ENCODE measurements at places on chromosomes 1 and 21. TPM values are rescaled to one million over a fixed set of nuclear protein-coding genes. Genes with fewer than 3 reads are reported as not detected.
A peak's percentile ranks its signal among the peaks of the same experiment; 100 is the strongest.

UFC1 gene
- total RNA-seq, result 72.8 TPM

NPR1 gene
- not detected for total RNA-seq

ITLN1 gene
- total RNA-seq, result not detected

GABRD gene
- total RNA-seq, result not detected

GPX7 gene
- 14.1 TPM for total RNA-seq

DNA sequence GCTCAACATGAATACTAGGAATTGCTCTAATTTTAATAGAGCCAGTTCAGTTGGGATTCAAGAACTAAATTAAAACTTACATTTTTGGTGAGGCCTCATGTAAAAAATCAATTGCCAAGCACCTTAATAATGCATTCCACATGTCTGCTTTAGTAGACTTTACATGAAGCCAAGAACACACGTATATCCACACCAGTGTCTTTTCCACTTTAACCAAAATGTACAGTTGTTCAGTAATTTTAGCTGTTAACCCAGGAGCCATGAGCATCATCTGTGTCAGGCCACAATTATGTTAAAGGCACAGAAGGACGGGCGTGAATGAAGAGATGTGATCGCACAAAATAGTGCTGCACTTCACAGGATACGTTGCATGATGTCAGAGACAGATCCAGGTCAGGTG lies 136.7 kb downstream of the TLR5 start:
- no peaks in the 10 kb centered on the region for H3K36me3 ChIP-seq
- H3K4me3 ChIP-seq, result no peak overlapping the region
- H3K4me1 ChIP-seq, result peaks cover 52% of the 10 kb centered on the region

DNA sequence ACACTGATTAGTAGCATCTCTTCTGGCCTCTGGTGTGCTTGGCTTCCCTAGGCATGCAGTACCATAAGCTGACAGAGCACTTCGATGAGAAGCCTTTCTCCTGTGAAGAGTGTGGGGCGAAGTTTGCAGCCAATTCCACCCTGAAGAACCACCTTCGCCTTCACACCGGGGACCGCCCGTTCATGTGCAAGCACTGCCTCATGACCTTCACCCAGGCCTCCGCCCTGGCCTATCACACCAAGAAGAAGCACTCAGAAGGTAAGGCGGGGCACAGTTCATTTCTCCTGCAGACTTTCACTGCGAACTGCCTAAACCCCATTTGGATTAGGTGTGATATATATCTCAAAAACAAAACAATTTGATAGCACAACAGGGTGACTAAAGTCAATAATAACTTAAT lies 50.4 kb upstream of the EPHA8 start:
- no peak overlapping the region for H3K4me3 ChIP-seq
- no peak overlapping the region for H3K27ac ChIP-seq
- H3K36me3 ChIP-seq, result peaks cover 25% of the 10 kb centered on the region
- no peaks in the 10 kb centered on the region for H3K27me3 ChIP-seq

DNA sequence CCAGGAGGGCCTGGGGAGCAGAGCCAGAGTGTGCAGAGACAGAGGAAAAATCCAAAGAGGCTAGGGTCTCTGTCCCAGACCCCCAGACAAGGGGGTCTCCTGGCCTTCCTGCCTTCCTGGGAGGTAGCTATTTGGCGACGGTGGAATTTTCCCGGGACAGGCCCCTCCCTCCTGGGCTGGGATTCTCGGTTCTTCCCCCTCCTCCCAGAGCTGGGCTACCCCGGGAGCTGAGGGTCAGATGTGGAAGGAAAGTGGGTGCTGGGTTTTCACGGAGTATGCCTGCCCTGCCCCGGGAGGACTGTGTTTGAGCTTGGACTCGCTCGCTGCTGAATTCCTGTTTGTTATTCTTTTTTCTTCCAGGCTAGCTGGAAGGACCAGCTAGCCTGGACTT lies 759 bp downstream of the AMPD2 start:
- H3K4me3 ChIP-seq, result peak overlapping the region; percentile 71
- peaks cover 9% of the 10 kb centered on the region for H3K36me3 ChIP-seq
- H3K27ac ChIP-seq, result peak overlapping the region; percentile 92
- peaks cover 64% of the 10 kb centered on the region for H3K4me1 ChIP-seq

GRCh38 chr1:219882096-219882495 lies 46.3 kb downstream of the SLC30A10 start:
- H3K4me1 ChIP-seq, result peaks cover 48% of the 10 kb centered on the region
- no peaks in the 10 kb centered on the region for H3K36me3 ChIP-seq
- peak overlapping the region; percentile 28 for H3K27ac ChIP-seq
- DNase-seq, result no peak

- H3K27ac ChIP-seq, result peak overlapping the region; percentile 85
- H3K4me1 ChIP-seq, result peaks cover 70% of the 10 kb centered on the region
- no peaks in the 10 kb centered on the region for H3K27me3 ChIP-seq
- peak; percentile 50 for DNase-seq
These were observed 11.1 kb upstream of the KCNE1 start for GRCh38 chr21:34523019-34523555.

- no peak overlapping the region for H3K27ac ChIP-seq
- no peak overlapping the region for H3K4me3 ChIP-seq
- H3K36me3 ChIP-seq, result no peaks in the 10 kb centered on the region
- no peaks in the 10 kb centered on the region for H3K4me1 ChIP-seq
- no peak for DNase-seq
These were observed 205.1 kb downstream of the PLA2G4A start for GRCh38 chr1:187033693-187034390.

DNA sequence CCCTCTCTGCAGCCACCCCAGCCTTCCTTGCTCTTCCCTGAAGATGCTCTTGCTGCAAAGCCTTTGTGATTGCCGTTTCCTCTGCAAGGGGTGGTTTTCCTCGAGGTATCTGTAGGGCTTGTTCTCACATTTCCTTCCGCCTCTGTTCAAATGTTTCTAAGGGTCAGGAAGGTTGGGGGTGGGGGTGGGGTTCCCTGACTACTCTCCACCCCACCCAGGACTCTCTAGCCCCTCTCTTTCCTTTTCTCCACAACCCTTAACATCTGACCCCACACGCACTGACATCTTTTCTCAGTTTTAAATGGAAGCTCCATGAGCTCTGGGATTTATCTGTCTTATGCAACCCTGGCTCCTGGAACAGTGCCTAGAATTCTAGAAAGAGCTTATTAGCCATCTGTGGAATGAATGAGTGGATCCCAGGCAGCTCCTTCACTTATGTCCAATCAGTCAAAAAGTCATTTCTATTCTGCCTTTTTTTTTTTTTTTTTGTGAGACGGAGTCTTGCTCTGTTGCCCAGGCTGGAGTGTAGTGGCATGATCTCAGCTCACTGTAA lies 27.3 kb upstream of the ZNF362 start:
- no peak for DNase-seq
- no peak overlapping the region for H3K27ac ChIP-seq
- H3K36me3 ChIP-seq, result no peaks in the 10 kb centered on the region
- no peaks in the 10 kb centered on the region for H3K27me3 ChIP-seq
- peaks cover 13% of the 10 kb centered on the region for H3K4me1 ChIP-seq

DNA sequence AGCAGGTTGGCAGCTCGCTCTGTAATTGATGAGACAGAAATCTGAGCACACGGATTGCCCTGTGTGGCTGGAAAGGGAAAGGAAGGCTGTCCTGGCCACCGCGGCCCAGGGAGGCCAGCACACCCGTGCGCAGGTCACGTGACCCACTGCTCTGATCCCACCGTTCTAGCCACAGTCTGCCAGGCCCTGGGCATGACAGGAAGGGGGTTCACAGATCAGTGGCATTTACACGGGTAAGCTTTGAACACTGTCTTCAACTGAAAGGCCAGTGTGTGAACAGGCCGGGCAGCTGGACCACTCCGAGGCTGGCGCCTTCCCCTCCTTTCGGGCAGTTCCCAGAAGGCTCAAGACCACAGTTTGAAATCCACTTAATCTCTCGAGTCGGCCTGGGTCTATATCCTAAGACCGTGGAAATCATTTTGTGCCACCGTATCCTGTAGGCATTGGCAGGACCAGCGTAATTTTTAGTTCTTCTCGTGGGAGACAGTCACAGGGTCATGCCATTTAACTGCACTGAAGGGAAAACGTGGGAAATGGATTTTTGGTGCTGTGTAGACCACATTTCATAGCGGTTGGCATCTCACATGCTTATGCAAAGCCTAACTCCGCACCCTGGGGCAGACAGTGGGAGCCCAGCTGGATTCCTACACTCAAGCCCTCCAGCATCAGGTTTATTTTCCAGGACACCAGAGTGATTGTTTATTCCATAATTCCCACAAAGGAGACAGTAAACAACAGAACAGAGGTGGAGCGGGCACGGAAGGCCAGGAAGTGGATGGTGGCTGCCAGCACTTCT lies 3.1 kb upstream of the ADARB1 start:
- DNase-seq, result no peak
- H3K27ac ChIP-seq, result no peak overlapping the region
- peaks cover 19% of the 10 kb centered on the region for H3K4me1 ChIP-seq
- H3K27me3 ChIP-seq, result peaks cover 11% of the 10 kb centered on the region
- H3K36me3 ChIP-seq, result no peaks in the 10 kb centered on the region

DNA sequence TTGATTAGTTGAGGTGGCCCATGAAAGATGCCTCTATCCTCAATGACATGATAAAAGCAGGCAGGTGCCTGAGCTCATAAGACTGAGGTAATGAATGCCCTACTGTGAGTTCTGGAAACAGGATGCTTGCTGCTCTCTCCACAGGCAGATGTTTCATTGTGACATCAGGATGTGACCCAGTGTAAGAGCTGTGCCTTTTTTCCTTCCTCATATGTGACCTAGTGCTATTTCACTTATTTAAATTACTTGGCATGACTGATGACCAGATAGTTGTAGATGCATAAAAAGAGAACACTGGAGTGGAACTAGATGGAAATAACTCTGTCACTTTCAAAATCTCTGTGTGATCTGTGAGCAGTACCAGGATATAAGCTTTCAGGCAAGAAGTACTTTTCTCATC lies 31.9 kb downstream of the KIF14 start:
- no peak for DNase-seq
- no peak overlapping the region for H3K4me3 ChIP-seq
- H3K27me3 ChIP-seq, result no peaks in the 10 kb centered on the region
- peaks cover 18% of the 10 kb centered on the region for H3K36me3 ChIP-seq

DNA sequence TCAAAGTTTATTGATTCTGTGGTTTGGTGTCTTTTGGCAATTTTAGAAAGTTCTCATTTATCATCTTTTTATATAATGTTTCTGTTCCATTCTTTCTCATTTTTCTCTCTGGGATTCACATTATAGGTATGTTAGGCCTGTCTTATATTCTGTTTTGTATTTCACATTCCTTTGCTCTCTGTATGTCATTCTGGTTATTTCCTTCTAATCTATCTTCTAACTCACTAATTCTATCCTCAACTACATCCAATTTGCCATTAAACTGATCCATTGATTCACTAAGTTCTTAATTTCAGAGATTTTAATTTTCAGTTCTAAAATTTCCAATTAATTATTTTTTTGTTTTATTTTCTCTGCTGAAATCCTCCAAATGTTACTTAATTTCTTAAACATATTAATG lies 234.8 kb downstream of the FOXD2 start:
- no peaks in the 10 kb centered on the region for H3K36me3 ChIP-seq
- no peak for DNase-seq
- no peak overlapping the region for H3K4me3 ChIP-seq
- H3K27me3 ChIP-seq, result peaks cover 18% of the 10 kb centered on the region

- H3K4me3 ChIP-seq, result no peak overlapping the region
- DNase-seq, result no peak
- no peaks in the 10 kb centered on the region for H3K4me1 ChIP-seq
- no peak overlapping the region for H3K27ac ChIP-seq
These were observed 121.7 kb downstream of the SLC30A10 start for GRCh38 chr1:219806642-219807041.

DNA sequence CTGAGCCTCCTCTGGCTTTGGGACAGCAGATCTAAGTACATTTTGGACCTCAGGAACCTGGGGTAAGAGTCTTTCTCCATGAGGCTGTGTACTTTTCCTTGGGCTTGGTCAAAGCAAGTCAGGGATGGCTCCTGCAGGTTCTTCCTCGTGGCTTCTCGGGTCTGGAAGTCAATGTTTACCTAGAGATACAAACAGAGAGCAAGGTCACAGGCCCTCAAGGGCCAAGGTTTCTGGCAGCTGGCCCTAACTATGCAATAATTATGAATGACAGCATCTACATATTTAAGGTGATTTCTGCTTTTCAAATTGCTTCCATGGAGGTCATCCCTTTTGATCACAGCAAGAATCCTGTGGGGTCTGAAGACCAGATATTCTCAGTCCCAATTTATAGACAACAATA lies 37.6 kb downstream of the RGS8 start:
- no peak overlapping the region for H3K27ac ChIP-seq
- no peak overlapping the region for H3K4me3 ChIP-seq
- no peaks in the 10 kb centered on the region for H3K4me1 ChIP-seq

DNA sequence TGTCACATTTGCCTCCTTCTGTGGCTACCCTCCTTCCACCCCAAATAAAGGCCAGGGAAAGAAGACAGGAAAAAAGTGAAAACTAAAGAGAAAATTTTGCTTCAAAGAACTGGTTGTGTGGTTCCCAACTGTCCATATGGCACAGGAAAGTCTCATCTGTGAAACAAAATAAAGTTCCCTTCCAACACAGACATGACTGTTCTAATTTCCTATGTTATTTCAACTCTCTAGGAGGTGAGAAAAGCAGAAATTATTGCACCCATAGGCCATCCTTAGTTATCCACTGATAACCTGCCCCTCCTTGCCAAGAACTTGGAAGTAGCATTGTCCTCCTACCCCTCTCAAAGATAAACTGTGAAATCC lies 8.1 kb upstream of the RAB29 start:
- no peak overlapping the region for H3K27ac ChIP-seq
- no peaks in the 10 kb centered on the region for H3K27me3 ChIP-seq
- no peaks in the 10 kb centered on the region for H3K36me3 ChIP-seq
- DNase-seq, result no peak
- no peak overlapping the region for H3K4me3 ChIP-seq
- H3K4me1 ChIP-seq, result no peaks in the 10 kb centered on the region

DNA sequence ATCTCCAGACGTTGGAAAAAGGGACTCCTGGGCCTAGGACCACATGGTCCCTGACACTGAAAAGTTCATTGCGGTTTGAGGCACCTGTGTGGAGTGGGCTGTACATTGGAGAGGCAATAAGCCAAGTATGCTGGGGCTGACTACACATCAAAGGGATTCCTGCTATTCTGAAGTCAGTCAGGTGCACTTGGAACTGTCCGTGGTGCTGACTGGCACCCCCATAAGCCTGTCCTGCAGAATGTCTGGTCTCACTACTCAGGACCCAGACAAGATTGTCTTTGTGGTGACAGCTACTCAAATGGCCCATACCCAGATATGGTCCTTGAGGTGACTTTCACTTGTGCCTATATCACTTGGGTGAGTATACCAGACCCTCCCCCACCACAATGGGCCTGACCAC lies 150.6 kb downstream of the RWDD3 start:
- no peaks in the 10 kb centered on the region for H3K4me1 ChIP-seq
- peak; percentile 24 for DNase-seq
- no peak overlapping the region for H3K27ac ChIP-seq
- H3K36me3 ChIP-seq, result no peaks in the 10 kb centered on the region
- no peaks in the 10 kb centered on the region for H3K27me3 ChIP-seq

DNA sequence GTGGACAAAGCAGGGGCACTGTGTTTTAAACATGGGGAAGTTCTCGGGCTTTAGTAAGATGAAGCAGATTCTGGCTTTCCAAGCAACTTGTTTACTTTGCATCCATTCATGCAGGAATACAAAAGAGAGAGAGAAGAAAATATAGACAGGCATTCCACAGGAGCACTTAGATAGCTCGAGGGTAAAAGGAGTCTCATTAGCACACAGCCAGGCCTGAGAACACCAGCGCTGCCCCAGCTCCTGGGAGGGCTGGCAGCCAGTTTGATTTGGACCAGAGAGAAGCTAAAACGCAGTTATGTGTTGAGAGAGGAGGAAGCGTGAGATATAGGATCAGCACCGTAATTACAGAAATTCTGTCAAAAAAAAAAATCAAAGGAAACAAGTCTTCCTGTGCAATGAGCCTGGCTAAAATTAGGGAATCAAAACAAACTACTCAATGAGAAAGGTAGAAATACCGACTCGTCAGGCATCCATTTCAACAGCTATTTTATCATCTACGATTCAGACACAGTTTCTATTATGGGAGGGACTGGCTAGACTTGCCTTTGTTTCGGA lies 68.2 kb downstream of the CLSTN1 start:
- no peak for DNase-seq
- no peak overlapping the region for H3K27ac ChIP-seq
